Right lung (tissue), 10 donors: ENCODE measurements at places on chromosomes 1 and 21.

GRCh38 chr1:235206533-235207208, 45.6 kb upstream of the RBM34 start:
- no peak for DNase-seq

DNA sequence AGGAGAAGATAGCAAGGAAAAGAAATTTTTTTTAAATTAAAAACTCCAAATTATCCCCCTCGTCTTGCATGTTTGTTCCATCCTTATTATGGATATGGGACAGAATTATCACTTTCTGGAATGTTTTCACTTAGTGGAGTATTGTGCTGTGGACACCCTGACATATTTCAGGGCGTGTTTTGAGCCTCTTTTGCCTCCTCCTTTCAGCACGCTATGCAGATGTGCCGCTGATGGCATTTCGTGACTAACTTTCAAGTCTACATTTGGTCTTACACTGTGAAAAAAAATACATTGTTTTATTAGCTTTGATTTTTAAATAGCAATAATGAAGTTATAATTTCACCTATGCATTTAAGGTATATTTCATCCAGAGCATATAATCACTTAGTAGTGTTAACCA, 738.7 kb downstream of the LTN1 start:
- DNase-seq, result no peak

DNA sequence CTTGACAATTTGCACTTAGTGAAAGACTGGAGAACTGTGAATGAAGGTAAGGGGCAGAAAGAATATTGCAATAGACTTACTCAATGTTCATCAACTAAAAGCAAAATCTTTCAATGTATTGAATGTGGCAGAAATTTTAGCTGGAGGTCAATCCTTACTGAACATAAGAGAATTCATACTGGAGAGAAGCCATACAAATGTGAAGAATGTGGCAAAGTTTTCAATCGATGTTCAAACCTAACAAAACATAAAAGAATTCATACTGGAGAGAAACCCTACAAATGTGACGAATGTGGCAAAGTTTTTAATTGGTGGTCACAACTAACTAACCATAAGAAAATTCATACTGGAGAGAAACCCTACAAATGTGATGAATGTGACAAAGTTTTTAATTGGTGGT, 80.7 kb downstream of the JMJD4 start:
- no peak for DNase-seq

DNA sequence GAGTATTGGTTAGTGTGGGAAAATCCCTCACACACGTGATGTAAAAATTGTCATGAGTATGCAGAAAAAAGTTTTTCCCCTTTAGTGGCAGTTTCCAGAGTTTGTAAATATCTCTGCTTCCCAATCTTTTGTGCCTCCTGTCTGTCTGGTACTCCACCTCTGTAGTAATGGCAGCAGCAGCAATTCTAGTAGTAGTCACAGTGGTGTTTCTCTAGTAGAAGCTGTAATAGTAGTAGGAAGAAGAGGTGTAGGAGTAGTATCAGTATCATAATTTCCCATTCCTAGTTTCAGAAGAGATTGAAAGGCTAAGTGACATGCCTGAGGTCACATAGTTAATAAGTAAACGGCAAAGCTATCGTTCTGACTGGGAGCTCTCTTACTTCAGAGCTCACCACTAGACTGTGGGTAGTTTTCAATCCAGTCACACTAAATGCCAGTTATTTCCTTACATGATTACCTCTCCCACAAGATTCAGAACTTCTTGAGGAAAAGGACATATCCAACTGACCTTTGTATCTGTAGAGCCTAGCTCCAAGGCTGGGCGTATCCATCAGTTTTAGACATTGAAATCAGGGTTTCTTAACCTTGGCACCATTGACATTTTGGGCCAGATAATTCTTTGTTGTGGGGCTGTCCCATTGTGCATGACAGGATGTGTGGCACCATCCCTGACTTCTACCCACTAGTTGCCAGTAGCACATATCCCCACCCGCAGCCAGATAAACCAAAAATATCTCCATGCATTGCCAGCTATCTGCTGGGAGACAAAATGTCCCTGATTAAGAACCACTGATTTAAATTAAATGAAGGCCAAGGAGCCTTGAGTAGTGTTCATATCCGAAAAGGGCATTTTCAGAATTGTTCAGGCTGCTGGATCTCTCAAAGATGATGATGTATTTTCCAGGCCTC, 135.9 kb downstream of the FGGY start:
- DNase-seq, result no peak

- no peak for DNase-seq
Measured at GRCh38 chr21:36627242-36627641, 71.7 kb upstream of the SIM2 start.

- no peak for DNase-seq
Measured at GRCh38 chr1:93707956-93708355, 26.3 kb upstream of the BCAR3 start.

DNA sequence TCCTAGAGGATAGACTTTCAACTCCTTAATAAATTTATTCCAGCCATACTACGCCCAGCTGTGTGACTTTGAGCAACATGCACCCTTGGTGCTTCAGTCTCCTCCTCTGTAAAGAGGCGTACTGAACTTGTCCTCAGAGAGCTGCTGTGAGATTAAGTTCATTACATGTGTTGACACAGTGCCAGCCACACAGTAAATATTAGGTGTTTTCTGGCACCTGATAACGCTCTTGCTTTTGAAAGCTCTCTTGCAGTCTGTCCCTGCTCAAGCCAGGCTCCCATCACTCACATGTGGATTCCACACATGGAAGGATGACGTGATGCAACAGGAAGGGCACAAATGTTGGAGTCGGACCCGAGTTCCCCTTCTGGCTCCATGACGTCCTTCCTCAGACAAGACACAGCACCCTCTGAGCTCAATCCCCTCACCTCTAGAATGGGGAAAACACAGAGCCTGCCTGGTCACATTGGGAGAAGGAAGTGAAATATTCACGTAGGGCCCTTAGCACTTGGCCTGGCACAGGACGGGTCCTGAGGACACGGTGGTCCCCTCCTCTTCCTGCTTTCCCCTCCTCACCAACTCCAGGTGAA, 7.7 kb downstream of the IFNLR1 start:
- DNase-seq, result no peak
